ENCODE measurements at places on chromosomes 1 and 21.

GRCh38 chr1:211420845-211421454, 71.0 kb downstream of the RD3 start:
- no peak for DNase-seq

DNA sequence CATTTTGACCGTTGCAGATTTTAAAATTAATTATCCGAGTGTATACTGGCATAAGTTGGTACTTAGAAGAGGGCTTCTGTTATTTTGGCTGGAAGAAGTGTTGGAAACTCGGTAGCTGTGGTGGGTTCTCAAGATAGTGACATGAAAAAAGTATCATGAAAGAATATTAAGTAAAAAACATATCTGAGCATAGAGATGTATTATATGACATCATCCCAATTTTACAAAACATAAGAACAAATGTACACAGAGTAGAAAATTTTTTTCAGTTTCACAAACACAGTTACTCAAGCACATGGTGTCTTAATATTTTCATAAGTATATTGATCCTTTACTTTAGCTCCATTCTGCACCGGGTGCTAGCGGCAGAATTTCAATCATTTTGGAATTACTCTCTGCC, 684 bp downstream of the IFI16 start:
- DNase-seq = no peak

GRCh38 chr1:8963963-8964362, 18.3 kb downstream of the CA6 start:
- no peak for DNase-seq

GRCh38 chr1:110209715-110210603, at the start of gene KCNC4:
TSS of gene KCNC4 (plus strand) at chr1:110210314. CDS start at chr1:110211500, 1,186 bp downstream.
- DNase-seq = peak; percentile 82

- no peak for DNase-seq
Measured at GRCh38 chr1:31575369-31576140, 760 bp upstream of the TINAGL1 start.

- no peak for DNase-seq
Measured at GRCh38 chr1:204997591-204998355, 45.2 kb upstream of the CNTN2 start.

GRCh38 chr1:200654660-200655059, 15.0 kb downstream of the DDX59 start:
- no peak for DNase-seq

DNA sequence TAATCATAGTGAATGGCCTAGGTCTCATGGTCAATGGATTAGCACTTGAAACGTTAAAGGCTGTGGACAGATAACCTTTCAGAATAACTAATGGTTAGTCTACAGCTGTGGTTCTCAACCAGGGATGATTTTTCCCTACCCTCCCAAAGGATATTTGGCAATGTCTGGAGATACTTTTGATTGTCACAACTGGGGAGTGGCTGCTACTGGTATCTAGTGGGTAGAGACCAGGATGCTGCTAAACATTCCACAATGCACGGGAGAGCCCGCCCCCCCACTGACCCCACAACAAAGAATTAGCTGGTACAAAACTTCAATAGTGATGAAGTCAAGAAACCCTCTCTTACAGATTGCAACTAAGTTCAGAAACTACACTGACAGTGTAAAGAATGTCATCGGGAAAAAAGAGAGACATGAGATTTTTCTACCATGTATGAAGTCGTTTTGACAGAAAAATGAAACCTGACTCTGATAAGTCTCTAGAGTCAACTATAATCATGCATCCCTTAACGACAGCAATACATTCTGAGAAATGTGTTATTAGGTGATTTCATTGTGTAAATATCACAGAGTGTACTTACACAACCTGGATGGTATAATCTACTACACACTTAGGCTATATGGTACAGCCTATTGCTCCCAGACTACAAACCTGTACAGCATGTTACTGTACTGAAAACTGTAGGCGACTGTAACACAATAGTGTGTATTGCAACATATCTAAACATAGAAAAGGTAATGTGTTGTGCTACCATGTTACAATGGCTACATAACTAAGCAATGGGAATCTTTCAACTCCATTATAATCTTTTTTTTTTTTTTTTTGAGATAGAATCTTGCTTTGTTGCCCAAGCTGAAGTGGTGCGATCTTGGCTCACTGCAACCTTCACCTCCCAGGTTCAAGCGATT, 49.7 kb upstream of the PRDX6 start:
- no peak for DNase-seq

GRCh38 chr1:58907398-58907797, 123.6 kb upstream of the JUN start:
- no peak for DNase-seq

GRCh38 chr1:41418857-41419583, 57.8 kb downstream of the FOXO6 start:
- DNase-seq = no peak

- no peak for DNase-seq
Measured at GRCh38 chr1:79363430-79363829, 356.9 kb upstream of the ADGRL4 start.

GRCh38 chr1:204336421-204337035, 23.2 kb downstream of the PLEKHA6 start:
- no peak for DNase-seq

- no peak for DNase-seq
Measured at GRCh38 chr1:77668924-77669449, 13.5 kb downstream of the ZZZ3 start.

- no peak for DNase-seq
Measured at GRCh38 chr21:45523411-45524101, 18.7 kb downstream of the SLC19A1 start.

DNA sequence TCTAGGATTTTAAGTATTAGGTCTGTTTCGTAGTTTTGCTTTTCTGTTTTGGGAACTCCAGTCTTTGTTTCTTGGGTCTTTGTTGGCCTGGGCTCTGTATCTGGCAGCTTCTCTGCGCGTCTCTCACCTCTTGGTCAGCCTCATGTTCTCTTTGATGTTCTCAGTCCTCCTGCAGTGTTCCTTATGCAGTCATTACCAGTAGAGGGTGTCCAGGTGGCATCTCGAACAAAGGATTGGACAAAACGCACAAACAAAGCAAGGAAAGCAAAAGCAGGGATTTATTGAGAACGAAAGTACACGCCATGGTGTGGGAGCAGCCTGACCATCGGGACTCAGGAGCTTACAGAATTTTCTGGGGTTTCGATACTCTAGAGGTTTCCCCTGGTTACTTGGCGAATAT, 133.7 kb upstream of the COL6A1 start:
- no peak for DNase-seq

- DNase-seq = no peak
Measured at GRCh38 chr1:174258148-174258550, 98.8 kb downstream of the RABGAP1L start.

- DNase-seq = no peak
Measured at GRCh38 chr1:199020904-199021303, 382.1 kb downstream of the PTPRC start.

DNA sequence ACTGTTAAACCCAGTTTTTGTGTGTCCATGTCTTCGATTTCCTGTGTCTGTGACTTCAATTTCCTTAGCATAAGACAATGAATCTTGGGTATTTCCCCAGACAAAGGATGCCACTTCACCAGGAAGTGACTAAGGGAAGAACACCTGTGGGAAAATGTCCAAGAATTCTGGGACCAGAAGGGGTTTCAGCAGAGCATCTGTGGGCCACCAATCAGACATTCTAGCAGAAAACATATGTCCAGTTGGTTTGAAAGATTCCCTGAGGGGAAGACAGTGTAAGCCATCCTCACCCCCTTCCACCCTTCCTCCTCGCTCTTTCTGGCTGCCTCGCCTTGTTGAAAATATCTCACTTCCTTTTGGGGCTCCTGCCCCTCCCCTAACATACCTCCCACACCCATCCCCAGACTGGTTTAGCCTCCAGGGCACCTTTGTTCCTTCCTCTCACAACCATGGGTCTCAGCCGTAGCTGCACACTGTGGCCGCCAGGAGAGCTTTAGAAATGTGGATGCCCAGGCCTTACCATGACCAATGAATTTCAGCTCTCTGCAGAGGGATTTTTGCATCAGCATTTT, 25.5 kb upstream of the IFNAR1 start:
- no peak for DNase-seq

GRCh38 chr21:38956007-38956406, 150.3 kb downstream of the ETS2 start:
- DNase-seq = no peak

- DNase-seq = no peak
Measured at GRCh38 chr1:185376840-185377635, 60.0 kb upstream of the IVNS1ABP start.

DNA sequence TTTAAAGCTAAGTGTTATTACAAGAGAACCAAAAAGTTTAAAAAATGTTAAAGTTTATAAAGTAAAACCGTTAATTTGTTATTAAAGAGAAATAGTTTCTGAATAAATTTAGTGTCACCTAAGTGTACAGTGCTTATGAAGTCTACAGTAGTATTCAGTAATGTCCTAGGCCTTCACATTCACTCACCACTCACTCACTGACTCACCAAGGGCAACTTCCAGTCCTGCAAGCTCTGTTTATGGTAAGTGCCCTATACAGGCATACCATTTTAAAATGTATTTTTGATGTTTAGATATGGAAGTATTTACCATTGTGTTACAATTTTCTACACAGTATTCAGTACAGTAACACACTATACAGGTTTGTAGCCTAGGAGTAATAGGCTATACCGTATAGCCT, 60.1 kb upstream of the GCLM start:
- DNase-seq = no peak

DNA sequence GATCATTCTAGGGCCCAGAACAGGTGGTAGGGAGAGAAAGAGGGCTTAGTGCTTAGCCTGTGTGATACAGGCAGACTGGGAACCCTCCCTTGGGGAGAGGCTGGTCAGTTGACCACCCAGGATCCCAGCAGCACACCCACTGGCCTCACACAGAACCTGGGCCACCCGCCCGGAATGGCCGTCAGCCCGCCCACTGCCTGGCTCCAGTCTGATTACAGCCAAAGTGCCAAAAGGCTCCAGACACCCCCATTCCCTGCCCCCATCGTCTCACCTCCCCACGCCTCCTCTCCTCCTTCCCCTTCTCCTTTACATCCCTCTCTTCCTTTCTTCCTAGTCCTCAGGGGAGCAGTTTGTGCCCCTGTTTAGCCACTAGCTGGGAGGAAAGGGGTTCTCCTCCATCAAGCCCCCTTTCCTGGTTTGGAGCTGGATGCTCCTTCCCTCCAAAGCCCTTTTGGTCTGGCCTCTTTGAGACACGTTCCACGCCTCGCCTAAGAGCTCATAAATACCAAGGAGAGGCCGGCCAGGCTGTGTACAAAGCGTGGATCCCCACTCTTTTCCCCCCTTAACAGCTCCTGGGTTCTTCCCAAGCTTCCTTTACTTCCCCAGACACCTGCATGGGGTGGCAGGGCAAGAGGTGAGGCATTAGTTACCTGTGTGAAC, 4.6 kb upstream of the WNT2B start:
- DNase-seq = no peak

GRCh38 chr1:246099570-246099969, 407.5 kb downstream of the SMYD3 start:
- no peak for DNase-seq

DNA sequence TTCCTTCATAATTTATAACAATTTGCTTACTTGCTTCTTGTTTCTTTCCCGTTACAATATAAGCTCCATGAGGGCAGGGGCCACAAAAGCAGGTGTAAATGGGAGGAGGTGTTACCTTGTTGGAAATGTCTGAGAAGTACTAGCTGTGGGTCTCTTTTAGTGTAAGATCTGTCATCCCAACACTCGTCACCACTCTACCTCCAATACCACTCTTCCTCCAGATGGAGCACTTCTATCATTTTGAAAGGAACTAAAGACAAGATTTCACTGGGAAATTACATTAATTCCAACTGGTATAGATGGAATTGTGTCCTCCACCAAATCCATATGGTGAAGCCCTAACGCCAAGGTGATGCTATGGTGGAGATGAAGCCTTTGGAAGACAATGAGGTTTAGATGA, 53.0 kb upstream of the CPLANE2 start:
- DNase-seq = no peak

DNA sequence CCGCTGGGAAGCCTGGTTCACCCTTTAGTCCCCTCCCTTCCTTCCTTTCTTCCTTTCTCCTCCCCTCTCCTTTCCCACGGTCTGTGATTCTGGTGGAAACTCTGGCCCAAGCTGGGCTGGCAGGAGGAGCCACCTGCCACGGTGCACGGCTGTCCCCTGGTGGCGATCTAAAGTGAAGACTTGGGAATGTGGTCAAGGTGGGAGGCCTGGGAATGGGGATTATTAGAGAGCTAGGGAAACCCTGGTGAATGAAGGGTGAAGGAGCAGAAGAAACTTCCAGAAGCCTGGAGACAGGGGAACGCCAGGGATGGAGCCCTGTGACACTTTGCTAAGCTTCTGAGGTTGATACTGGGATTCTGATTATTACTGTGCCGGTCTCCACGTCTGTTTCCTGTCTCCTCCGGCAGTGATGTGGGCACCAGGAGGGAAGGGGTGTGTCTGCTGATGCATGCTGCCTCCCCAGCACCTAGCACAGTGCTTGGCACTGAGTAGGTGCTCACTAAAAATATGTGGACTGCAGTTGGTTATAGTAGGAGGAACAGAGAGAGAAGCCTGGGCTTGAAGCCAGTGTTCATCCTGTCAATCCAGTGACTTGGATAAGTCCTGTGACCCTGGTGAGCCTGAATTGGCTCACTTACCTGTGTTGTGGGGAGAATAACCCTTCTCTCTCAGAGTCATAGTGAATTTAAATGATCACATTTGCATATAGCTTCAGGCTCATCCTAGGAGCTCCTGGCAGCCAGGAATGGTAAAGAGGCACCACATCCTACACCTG, 71.2 kb upstream of the NBPF3 start:
- no peak for DNase-seq

All from activated CD8-positive, alpha-beta memory T cell treated with anti-CD3 and anti-CD28 coated beads for 4 hours (primary cell).